ENCODE measurements at places on chromosomes 7 and 10. TPM values are rescaled to one million over a fixed set of nuclear protein-coding genes. Genes with fewer than 3 reads are reported as not detected.

Gene CLCN1
- total RNA-seq = not detected

GRCh38 chr10:65838811-65839210, 1087.0 kb upstream of the LRRTM3 start:
- no peak for DNase-seq

Gene POM121L12
- total RNA-seq = not detected

DNA sequence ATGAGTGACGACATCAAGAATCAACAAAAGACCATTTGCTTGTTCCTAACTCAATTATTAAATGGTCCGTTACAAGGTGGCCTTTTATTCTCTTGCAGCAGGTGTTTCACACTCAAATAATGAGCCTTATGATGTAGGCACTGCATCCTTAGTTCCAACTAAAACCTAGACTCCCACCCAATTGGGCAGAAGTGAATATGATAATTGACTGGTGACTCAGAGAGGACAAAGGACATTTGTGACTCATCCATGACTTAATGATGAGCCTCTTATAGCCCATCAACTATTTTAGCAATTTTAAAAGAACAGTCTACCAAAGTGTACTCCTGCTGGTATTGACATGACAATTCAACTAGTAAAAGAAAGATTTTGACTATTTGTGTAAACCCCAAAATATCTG, 1027.8 kb upstream of the PHF14 start:
- DNase-seq = no peak

GRCh38 chr10:96690755-96691730, 29.3 kb downstream of the PIK3AP1 start:
- DNase-seq = no peak

DNA sequence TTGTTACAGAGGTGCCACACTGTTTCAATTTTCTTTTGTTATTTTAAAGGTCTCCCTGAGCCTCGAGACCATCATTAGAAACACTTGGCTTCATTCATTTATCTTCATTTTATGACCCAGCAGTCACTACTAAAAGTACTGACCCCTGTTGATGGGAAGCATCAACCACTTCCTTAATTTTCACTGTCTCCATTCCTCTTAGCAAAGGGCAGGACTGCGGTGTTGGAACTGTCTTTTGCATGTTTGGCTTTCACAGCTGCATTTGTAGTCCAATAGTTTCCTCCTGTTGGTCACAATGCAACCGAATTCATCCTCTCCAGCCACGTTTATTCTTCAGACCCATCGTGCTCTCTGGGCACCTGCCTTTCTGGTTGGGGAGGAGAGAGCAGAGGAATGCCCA, 46.7 kb upstream of the PDZD8 start:
- no peak for DNase-seq

DNA sequence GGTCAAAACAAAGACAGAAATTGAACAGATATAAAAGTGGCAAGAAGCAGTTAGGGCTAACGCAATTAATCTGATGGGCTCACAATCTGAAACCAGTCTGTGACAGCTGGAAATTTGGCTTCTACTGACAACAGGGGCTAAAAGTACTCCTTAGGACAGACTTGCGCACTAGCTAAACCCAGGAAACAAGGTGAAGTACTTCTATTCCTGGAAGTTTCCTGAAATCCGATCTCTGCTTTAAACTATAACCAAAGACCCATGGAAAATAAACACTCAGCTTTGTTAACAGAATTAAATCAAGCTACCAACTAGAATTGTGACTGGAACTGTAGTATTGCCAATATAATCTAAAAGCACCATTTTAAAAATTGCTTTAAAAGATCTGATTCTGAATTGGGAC, 520.2 kb upstream of the ZWINT start:
- no peak for DNase-seq

Gene FZD1
- 2.8 TPM for total RNA-seq

GRCh38 chr7:2015251-2015871, 217.4 kb downstream of the MAD1L1 start:
- no peak for DNase-seq

Gene MYH16
- total RNA-seq = 0.13 TPM

Gene LIPA
- total RNA-seq = 142 TPM

Gene C7orf57
- not detected for total RNA-seq

GRCh38 chr7:33485747-33486493, 356.6 kb downstream of the BBS9 start:
- DNase-seq = no peak

Gene SPDYE1
- total RNA-seq = not detected

GRCh38 chr7:103141753-103142404, 7.0 kb downstream of the NAPEPLD start:
- DNase-seq = no peak

DNA sequence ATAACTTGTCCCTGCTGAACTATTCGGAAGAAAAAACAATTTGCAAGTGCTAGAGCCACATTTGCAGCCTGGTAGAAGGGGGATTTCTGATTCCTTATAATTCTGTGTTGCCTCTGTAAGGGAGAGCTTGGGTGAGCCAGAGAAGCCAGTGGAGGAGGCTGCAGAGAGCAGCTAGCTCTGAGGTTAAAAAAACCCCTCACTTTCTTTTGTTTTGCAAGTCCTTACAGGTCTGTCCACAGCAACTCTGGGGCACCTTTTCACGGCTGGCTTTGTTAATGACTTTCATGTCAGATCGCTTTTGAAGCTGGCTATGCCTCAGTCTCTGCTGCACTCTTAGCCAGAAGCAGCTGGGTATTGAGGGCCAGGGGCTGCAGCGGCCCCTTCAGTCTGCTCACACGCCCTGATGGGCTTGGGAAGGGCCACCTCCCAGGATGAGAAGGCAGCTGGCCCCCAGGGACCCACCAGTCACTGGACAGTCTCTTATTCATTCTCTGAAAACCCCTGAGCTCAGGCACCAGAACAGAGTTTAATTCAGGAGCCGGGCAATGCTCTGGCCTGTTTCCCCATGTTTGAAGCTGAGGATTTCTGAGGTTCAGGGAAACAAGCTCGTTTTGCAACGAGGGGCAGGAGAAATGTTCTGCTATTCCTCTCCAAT, 30.9 kb downstream of the TRIM8 start:
- DNase-seq = no peak

Gene LAMB4
- total RNA-seq = 0.13 TPM

- no peak for DNase-seq
Observed at GRCh38 chr10:86692664-86693063, 24.4 kb downstream of the LDB3 start.

DNA sequence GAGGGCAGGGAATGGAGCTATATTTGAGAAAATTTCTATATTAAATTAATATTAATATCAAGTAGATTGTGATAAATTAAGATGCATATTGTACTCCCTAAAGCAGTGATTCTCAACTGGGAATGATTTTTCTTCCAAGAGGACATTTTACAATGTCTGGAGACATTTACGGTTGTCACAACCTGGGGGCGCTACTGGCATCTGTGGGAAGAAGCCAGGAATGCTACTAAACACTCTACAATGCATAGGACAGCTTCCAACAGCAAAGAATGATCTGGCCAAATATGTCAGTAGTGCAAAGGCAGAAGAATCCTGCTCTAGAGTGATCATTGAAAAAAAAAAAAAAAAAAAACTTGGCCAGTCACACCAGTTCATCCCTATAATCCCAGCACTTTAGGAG, 100.0 kb downstream of the LSM5 start:
- DNase-seq = no peak

Gene C7orf33
- not detected for total RNA-seq

- DNase-seq = no peak
Observed at GRCh38 chr10:58932126-58932525, 244.3 kb upstream of the PHYHIPL start.

GRCh38 chr7:6636741-6637543, at the start of gene ZNF316:
ZNF316 (plus strand) TSS chr7:6637318; CDS start chr7:6642410, 5,092 bp downstream.
- DNase-seq = no peak

Gene LDB3
- not detected for total RNA-seq

GRCh38 chr7:40047661-40048060, 86.8 kb downstream of the MPLKIP start:
- DNase-seq = no peak

Gene TWIST1
- total RNA-seq = not detected

Gene PSMA2
- 72.0 TPM for total RNA-seq

DNA sequence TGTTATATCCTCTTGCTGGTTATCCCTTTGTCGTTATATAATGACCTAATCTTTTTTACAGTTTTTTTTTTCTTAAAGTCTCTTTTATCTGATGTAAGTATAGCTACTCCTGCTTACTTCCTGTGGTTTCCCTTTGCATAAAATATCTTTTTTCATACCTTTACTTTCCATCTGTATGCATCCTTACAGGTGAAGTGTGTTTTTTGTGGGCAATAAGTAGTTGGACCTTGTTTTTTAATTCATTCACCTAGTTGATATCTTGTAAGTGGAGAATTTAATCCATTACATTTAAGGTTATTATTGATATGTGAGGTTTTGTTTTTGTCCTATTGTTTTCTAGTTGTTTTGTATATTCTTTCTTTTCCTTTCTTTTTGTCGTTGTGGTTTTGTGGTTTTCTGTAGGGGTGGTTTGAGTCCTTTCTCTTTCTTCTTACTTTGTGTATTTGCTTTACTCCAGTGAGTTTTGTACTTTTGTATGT, 168.6 kb downstream of the MLLT10 start:
- DNase-seq = no peak

DNA sequence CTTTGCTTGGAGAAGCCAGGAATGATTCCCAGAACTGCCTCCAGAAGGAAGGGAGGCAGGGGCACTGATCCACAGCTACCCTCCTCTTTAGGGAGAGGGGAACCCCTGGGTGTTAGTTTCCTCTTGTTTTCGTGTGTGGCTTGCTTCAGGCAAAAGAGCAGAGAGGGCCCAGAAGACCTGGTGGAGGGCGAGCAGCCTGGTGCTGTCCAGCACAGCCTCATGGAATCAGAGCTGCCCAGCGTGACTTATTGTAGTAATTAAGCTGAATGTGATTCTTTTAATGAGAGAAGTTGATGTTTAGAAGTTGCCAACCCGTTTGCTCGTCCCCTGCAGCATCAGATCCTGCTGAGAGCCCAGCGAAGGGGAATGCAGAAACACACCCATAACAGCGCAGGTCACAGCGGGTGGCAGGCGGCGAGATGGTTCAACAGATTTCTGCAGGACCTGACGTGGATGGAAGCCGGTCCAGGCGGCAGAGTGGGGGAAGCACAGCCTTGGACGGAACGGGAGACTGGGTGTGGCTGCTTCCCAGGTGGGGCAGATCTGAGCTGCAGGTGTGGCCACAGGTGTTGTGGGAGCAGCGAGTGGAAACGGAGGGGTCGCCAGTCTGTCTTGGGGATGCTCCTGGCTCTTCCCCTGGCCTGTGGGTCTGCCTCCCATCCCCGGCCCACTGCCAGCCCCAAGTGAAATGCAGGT, 53.7 kb upstream of the SHH start:
- no peak for DNase-seq

- DNase-seq = no peak
Observed at GRCh38 chr10:71651428-71651827, 68.2 kb downstream of the C10orf105 start.

GRCh38 chr10:93065675-93066543, 5.3 kb downstream of the CYP26C1 start:
- DNase-seq = no peak

Gene MOGAT3
- not detected for total RNA-seq

DNA sequence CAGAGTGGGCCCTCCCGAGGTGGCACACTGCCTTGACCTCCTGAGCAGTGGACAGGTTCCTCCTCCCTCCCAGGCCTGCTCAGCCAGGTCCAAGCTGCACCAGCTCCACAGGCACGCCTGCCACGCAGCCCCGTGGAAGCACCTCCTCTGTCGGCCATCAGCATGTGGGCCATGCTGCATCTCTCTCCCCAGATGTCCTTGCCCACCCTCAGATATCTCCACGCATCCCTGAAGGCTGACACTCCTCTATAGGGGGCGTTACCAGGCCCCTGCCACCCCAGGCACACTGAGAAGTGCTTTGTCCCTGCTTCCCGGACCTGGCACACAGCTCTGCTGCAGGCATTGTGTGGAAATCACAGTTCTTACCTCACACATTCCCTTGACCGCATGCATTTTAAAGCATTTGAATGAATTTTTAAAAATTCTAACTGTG, 598.5 kb downstream of the SDK1 start:
- no peak for DNase-seq

DNA sequence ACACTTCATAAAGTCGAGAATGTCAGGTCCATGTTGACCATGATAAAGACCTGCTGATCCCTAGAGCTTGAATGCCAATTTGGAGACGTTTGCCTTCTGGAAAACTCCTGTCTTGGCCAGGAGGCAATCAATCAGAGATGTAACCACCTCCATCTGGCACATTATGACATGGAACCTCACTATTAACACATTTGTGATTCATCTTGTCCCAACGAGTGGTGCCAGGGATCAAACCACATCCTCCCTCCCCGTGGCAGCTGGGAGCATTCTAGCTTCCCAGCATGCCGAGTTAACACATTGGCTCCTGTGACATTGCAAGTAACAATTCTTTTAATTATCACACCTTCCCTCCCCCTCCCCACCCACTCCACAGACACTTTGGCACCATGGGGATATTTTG, 84.0 kb upstream of the PPP1R17 start:
- no peak for DNase-seq

GRCh38 chr7:82050792-82051191, 280.9 kb upstream of the HGF start:
- no peak for DNase-seq

DNA sequence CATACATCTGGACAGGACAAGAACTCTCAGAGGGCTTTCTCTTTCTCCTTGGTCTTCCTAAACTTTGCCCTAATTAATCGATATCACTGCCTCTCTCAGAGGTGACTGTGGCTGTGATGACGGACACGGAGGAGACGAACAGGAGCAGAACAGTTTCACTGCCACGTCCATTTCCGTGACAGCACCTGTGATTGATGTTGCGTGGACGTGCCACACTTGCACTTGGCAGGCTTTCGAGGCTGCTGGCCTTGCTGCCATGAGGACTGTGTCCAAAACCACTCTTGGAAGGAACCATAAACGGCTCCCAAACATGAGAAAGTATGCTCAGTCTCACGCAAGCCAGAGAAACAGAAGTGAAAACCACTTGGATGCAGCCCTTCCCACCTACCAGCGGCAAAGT, 308.1 kb downstream of the DNAJB6 start:
- no peak for DNase-seq

- DNase-seq = peak; percentile 11
Observed at GRCh38 chr7:111126987-111127386, 36.1 kb downstream of the LRRN3 start.

DNA sequence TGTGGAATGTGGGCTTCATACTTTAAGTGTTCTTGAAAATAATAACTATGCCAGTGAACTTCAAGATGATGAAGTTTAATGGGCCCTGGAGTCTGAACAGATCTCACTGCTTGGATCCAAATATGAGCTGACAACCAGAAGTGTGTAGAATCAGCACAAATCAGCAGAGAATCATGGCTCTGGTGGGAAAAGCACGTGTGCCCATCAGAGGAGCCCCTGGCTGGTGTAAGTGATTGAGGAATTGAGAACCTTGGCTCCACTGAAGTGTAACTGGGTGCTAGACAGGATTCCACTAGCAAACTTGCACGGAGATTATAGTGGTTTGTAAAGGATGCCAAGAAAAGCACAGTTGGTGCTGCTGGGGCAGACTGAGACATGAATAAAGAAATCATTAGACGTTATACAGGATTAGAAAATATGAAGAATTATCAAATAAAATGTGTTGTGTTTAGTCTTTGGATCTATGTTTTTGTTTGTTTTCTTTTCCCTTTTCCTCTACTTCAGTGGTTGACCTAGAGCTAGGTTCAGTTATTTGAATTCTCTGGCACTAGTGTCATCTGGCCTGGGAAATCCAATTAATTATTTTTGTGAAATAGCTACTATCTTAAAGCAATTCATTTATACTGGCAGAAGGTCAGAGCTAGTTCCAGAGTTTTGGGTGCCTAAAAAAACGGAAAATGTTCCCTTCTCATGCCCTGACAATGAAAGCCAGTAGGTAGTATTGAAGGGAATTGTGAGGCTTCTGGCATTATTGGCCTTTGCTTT, 175.7 kb upstream of the MEOX2 start:
- no peak for DNase-seq
